Stimulated activated CD8-positive, alpha-beta memory T cell treated with anti-CD3 and anti-CD28 coated beads, Interleukin-4, amount 100 ng/mL, for 4 hours (primary cell): ENCODE measurements at places on chromosomes 7 and 10.

DNA sequence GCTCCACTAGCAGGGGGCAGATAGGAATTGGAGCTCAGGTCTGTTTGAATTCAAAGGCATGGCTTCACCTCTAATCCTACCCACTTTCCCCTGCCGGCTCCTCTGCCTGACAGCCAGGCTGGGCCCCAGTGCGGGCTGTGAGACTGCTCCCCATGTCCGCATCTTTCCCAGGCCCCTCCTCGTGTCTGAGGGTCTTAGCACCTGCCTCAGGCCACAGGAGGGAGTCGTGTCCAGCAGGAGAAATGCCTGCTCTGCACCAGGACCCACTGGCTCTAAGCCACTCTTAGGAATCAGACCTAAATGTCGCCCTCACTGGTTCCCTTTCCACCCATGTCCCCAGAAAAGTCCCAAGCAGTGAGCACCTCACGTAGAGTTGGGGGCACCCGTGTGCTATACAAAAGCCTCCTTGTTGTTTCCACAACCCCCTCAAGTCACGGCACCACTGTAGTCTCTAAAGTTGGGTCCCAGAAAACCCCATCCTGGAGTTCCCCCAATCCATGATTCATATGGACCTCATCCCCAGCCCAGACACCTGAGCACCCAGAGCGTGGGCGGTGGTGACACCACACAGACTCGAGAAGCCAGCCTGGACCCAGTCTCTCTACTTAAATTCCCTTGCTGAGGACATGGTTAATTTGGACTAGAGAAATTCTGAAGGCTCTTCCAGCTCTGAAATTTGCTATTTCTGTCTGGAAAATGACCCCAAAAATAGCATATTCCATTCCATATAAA is 466.4 kb upstream of the ZMIZ1 start:
- DNase-seq = no peak

DNA sequence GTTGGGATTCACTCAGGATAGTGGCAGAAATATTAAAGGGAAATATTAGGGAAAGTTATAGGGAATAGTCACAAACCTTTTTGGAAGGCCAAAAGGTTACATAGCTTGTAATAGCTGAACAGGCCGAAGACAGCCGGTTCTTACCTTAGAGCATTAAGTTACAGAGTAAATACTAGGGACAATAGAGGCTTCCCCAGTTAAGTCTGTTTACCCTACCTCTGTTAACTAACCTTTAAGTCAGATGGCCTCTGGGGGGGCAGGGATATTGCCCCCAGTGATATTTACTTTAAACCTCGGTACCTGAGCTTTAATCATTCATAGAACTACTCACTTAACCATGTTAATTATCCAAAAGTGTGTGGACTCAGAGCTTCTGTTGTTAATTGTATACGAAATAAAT is 7.4 kb downstream of the POLR1F start:
- no peak for DNase-seq

DNA sequence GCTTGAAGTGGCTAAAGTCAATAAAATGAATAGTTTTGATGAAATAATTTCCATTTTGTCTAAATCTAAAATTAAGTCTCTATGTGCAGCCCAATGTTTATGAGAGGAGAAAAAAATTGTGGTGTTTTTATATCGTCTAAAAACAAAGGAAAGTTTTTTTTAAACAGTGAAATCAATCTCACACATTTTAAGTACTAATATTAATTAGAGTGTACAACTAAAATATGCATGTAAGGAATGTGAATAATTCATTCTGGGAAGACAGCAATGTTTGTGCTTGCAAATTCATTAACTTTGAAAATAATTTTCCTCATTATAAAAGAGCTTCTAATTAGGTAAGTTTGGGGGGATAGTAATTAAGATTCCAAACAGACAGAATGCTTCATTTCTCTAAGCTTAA is at the start of gene NPVF:
Gene NPVF (minus strand): TSS at position 101 of the 400 bp plus-strand sequence. CDS start 47 bp downstream, at position 54.
- DNase-seq = no peak

- no peak for DNase-seq
Observed at GRCh38 chr7:140059273-140060242, 3.2 kb downstream of the PARP12 start.

- DNase-seq = no peak
Observed at GRCh38 chr7:126702242-126703016, 550.3 kb downstream of the GRM8 start.

- DNase-seq = no peak
Observed at GRCh38 chr10:124624466-124624865, 119.7 kb downstream of the FAM53B start.

DNA sequence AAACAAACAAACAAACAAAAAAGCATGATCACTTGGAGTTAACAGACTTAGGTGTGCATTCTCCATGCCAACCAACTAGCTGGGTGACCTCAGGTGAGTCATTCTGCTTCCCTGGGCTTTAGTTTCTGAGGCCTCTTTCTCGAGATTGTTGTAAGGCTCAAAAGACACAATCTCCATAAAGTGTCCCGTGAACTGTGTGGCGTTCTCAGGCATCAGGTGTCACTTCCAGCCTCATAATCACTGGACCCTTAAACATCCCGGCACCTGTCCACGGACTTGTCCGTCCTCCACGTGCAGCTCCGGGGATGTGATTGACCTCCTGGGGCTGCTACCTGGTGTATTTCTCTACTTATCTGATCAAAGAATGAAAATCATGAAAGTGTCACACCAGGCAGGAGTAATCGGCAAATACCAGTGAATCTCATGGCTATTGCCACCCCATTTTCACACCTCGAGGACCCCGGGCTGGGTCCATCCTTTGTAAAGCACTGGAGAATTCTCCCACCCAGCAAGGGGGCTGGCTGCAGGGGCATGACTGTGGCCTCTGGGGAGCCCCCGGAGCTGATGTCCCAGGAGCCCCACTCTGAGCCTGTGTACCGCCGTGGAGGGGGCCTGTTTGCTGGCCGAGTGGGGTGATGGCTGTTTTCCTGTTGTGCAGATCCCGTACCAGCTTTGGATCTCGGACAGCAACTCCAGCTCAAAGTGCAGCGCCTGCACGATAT is 189.8 kb upstream of the SH2B2 start:
- no peak for DNase-seq

GRCh38 chr7:152419473-152420429 is 16.1 kb downstream of the KMT2C start:
- no peak for DNase-seq

GRCh38 chr7:5387711-5388245 is 35.9 kb downstream of the TNRC18 start:
- DNase-seq = no peak

GRCh38 chr10:14556285-14556956 is 218.3 kb downstream of the FAM107B start:
- DNase-seq = no peak

GRCh38 chr10:110430340-110431273 is 67.1 kb upstream of the DUSP5 start:
- DNase-seq = no peak
